ENCODE measurements at places on chromosomes 12 and 14.

DNA sequence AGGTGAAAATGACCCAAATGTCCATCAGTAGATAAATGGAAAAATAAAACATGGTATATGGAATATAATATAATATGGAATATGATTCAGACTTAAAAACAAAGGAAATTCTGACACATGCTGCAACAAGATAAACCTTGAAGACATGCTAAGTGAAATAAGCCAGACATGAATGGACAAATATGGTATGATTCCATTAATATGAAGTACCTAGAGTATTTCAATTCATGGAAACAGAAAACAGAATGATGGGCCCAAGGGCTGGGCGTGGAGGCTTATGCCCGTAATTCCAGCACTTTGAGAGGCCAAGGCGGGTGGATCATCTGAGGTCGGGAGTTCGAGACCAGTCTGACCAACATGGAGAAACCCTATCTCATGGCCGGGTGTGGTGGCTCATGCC lies 22.7 kb upstream of the ORAI1 start:
- no peak for DNase-seq

GRCh38 chr14:95314609-95315008 lies 5.1 kb downstream of the CLMN start:
- no peak for DNase-seq

DNA sequence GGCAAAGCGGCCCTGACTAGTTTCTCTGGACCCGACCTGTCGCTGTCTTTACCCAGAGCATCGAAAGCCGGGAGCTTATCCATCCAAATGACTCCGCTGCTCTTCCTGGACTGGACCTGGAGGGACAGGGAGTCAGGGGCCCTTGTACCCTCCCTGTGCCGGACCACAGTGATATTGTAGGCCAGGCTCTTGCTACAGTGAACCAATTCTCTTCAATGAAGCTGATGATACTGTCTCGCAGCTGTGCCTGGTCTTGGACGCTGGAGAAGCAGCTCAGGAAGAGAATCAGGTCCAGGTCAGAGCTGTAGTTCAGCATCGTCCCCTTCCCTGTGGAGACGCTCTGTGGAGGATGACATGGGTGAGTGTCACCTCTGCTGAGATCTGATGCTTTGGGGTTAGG lies 14.7 kb upstream of the OASL start:
- no peak for DNase-seq

GRCh38 chr12:27359578-27360340 lies 27.1 kb downstream of the BMAL2 start:
- DNase-seq = no peak

DNA sequence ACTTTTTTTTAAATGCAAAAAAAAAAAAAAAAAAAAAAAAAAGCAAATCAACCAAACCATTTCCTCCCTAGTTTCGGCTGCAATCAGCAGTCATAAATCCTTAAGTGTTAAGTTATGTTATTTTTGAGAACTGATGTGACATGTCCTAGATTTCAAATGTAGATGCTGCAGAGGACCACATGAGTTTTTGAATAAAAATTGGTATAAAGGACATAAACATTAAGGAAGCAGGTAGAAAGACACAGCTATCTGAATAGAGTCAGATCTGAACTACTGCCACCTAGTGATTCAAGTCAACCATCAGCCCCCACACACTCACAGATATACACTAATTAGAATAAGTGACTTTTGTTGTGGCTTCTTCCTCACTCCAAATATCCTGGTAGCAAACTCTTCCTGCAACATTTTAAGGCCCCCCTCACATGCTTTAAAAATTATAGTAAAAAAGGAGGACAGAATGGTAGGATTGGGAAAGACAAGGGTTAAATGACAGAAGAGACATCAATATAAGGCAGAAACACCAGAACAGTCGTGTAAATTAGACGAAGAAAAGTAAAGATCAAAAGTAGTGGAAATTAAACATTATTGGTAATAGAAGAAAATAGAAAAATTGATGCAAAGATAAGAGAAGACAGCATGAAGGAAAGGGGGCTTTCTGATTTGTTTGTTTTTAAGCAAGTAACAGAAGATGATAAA lies 394.5 kb upstream of the ATP2B1 start:
- peak; percentile 5 for DNase-seq

- DNase-seq = no peak
These were observed 268.5 kb downstream of the FOXG1 start for GRCh38 chr14:29035134-29035533.

- DNase-seq = no peak
These were observed 129.3 kb upstream of the CCDC175 start for GRCh38 chr14:59705866-59706265.

DNA sequence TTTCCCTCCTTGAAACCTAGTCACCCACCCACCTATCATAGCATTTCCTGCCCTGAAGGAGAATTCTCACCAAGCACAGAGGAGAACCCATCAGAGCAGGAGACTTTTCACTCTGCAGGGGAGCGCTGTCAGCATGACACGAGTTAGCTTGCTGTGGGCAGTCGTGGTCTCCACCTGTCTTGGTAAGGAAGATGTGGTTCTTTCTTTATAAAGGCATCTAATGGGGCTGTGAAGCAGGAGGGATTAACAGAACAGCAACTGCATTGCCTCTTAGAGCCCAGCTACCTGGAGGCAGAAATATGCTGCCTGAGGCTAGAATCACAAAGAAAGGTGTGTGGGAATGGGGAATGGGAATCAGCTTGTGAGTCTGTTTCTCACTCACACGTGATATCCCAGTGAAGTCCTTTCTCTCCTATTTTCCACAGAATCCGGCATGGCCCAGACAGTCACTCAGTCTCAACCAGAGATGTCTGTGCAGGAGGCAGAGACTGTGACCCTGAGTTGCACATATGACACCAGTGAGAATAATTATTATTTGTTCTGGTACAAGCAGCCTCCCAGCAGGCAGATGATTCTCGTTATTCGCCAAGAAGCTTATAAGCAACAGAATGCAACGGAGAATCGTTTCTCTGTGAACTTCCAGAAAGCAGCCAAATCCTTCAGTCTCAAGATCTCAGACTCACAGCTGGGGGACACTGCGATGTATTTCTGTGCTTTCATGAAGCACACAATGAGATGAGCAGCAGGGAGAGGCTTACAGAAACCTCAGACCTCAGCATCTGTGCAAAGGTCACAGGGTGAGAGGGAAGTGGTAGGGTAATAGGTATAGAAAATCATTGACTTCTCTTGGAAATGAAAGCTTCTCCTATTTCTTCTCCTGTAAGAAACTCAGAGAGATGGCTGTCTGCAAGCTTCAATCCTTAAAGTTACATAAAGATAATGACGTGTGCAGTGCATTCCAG lies 316.9 kb downstream of the DAD1 start:
- no peak for DNase-seq

- no peak for DNase-seq
These were observed 10.1 kb downstream of the PPP1CC start for GRCh38 chr12:110732572-110732971.

DNA sequence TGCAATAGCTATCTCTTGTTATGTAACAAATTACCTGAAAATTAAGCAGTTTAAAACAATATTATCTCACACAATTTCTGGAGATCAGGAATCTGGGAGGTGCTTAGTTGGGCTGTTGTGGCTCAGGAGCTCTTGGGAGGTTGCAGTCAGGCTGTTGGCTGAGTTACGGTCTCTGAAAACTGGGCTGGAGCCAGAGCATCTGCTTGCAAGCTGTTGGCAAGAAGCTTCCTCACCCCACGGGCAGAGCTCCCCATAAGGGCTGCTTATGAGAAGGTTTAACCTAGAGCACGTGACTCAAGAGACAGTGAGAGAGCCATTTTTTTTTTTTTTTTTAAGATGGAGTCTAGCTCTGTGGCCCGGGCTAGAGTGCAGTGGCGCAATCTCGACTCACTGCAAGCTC lies 346.8 kb downstream of the ATP23 start:
- no peak for DNase-seq

All from effector memory CD8-positive, alpha-beta T cell (primary cell).